ENCODE measurements at places on chromosomes 7 and 10.

DNA sequence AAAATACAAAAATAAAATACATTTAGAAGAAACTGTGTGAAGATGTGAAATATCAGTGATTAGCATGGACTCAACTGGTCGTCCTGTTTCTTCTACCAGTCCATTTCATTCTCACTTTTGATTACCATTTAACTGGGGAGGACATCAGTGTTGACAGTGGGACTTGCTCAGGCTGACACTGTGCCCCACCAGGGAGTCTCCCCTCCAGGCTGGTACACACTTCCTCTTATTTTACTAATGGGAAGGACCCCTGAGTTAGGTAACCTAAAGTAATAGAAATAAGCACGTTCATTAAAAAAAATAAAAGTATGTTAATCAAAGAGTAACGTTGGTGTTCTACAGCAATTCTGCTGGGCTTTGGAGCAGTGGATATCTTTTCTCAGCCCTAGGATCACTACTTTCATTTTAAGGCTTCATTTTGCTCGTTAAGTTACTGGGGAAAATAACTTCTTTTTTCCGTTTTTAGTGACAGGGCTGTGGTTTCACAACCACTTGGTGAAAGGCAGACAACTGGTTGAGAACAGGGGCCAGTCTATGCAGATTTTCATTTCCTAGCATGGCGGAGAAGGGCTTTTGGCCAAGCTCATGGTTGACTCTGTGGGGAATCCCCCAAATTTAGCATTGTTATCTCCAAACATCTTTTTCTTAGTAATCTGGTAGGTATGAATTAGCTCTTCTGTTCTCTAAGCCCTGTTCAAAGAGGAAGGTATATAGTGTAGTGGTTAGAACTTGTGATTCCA lies 2.1 kb downstream of the SNX10 start:
- peak; percentile 52 for DNase-seq

DNA sequence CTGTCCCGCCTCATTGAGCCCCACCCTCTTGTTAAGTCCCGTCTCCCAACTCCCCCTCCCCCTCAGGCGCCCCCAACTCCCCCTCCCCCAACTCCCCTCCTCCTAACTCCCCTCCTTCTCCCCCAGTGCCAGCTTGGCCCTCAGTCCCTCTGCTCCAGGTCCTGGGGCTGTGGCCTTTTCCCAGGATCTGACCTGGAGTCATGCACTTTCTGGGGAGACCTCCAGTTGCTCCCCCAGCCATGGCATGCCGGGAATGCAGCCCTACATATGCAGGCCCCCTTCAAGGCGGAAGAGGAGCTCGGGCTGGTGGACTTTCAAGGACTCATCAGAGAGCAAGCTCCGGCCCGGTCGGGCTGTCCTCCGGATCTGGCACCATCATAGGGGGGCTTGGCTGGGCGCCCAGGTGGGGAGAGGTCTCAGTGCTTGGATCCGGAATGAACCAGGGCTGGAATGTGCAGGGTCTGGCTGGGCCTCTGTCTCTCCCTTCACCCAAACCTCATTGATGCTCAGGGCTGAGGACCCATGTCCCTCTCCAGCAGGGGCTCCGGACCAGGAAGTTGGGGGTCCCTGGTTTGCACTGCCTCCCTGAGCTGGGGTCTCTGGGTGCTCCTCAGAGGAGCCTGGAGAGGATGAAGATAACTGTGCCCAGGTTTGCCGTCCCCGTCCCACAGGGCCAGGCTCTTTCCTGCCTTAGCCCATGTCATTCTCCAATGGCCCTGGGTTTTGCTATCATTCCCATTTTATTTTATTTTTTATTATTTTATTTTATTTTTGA lies 41.1 kb downstream of the TMEM270 start:
- DNase-seq = no peak

GRCh38 chr7:55207436-55208125 lies 157.6 kb upstream of the LANCL2 start:
- no peak for DNase-seq

- no peak for DNase-seq
Measured at GRCh38 chr7:751826-752225, 24.7 kb upstream of the PRKAR1B start.

- DNase-seq = no peak
Measured at GRCh38 chr10:59708816-59709394, 745 bp downstream of the SLC16A9 start.

DNA sequence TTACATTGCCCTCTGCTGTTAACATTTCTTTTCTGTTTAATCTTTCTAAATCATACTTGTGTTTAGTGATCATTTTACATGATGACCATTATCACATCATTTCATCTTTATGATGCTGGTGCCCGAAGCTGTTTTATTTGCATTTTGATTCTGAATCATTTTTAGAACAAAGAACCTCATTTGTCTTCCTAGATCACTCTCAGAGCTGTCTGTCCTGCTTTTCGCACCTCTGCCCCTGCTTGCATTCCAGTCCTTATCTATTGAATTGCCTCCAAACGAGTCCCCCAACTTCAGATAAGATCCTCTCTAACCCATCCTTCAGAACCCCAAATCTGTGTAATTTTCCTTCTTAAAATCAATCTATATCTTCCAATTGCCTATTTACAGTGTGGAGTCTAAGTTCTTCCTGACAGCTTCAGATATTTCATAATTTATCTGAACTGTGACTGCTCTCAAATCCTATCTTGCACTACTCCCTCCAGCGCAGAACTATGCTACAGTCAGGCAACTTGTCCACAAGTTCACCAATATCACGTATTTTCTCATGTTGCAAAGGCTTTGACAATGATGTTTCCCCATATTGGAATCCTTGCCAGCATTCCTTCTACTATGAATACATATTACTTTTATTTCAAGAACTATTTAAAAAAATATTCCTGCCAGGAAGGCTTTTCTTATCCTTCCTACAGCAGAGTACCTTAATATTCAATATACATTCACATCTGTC lies 346.5 kb upstream of the CACNA2D1 start:
- no peak for DNase-seq

GRCh38 chr10:51389415-51390321 lies 309.7 kb downstream of the CSTF2T start:
- peak; percentile 7 for DNase-seq

DNA sequence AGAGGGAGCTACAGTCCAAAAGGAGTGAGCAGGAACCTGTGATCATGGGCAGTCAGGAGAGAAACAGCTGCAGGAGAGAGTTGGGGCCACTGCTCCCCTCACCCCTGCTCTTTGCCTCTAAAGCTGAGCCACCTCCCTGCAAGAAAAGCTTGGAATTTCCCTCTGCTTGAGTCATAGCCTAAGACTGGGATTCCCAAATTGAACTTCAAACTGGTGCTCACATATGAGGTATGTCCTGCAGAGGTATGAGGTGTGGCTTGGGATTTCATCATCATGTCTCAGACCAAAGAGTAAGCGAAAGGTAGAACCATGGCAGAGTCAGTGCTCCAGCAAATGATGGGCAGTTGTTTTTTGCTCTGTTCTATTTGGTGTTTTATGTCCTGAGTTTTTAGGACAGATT lies 237.1 kb upstream of the NRP1 start:
- no peak for DNase-seq

DNA sequence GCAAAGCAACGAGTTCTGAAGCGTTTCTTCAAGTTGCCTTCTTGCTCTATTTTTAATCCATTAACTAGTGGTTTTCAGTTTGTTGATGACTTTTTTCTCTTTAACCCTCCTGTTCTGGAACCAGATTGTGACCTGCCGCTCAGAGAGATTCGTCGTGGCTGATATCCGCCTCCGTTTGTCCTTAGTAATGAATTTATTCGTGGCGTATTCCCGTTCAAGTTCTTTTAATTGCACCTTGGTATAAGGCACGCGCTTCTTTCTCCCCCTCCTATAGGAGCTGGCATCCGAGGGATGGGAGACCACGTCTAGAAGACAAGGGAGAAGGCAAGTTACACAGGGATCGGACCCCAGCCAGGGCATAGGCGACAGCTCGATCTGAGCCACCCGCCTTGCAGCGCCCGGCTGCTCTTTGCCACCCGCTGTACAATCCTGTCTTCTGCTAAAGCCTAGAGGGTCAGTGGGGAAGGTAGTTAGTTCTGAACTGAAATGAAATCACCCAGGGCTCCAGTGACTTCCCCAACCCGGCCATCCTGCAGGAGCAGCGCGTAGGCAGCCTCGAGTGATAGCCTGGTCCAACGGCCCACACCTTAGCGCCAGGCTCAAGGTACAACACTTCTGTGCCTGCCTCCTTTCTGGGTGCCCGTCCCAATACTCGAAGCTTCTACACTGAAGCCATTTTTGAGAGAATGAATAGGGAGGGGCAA lies 1.6 kb downstream of the HOXA13 start:
- DNase-seq = no peak

DNA sequence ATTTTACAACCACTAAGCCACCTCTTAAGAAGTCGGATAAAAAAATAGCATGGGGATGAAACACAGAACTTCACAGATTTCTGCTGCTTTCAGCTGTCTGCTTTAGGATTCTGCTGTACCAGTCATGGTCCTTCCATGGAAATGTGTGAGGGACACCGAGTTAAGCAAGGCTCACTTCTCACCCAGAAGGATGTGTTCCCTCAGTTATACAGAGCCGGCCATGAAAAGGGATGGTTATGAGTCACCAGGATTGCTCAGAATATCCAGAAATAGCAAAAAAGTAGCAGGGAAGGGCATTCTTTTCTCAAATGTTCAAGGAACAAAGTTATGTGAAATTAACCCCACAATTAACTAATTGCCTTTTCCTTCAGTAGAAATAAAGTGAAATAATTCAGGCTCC lies 124.4 kb downstream of the AMPH start:
- DNase-seq = no peak
